ENCODE measurements at places on chromosomes 1 and 21.

DNA sequence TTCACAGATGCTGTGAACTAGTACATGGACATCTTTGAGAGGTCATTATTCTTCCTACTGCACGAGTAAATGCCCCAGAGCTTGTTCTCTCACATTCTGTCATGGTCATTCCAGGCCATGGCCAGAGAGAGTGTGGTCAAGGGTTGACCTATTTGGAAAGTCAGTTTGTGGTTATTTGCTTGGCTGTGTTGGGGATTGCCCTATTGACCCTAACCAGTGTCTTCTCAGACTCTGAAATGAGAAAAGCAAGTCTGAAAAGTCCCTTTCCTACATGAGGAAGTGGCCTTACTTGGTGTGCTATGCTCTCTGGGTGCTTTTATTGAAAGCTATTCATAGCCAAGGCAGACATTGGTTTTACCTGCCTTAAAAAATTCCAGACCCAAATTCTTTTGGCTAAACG lies 26.6 kb downstream of the CLIC6 start:
- no peak for DNase-seq

DNA sequence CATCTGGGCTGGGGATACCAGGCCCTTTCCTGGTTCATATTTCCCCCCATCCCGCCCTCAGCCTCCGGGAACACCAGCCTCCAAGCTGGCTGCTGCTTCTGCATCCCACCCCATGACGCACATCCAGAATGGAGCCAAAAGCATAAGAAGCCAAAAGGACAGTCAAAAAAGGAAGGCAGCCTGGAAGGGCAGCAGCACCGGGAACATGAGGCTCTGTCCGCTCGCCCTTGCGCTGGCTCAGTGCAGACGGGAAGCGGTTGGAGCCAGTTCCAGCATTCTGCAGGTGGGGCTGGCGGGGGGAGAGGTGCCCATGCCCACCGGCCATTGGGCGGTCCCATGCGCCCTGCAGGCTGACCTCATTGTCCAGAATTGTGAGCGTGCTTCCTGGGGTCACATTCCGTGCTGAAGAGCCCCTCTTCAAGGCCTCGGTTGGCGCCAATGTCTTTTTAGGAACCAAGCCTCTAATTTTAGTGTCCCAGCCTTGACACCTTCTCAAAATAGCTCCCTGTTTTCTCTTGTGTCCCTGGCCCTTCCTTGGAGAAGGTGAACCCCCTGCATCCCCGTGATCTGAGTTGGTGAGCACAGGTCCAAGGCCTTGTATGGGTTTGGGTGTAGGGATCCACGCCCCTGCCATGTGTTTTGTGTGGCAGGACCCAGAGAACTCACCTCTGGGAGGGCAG lies 28.4 kb upstream of the NPPB start:
- DNase-seq: no peak

GRCh38 chr1:32005522-32005921 lies 8.1 kb upstream of the KHDRBS1 start:
- no peak for DNase-seq

- DNase-seq: no peak
These were observed at the start of gene CHRM3 for GRCh38 chr1:239386453-239387303. TSS of gene CHRM3 (plus strand) at chr1:239386568. CDS start at chr1:239907452, 520,884 bp downstream.

GRCh38 chr1:20686883-20687725 lies 25.9 kb upstream of the DDOST start:
- no peak for DNase-seq

DNA sequence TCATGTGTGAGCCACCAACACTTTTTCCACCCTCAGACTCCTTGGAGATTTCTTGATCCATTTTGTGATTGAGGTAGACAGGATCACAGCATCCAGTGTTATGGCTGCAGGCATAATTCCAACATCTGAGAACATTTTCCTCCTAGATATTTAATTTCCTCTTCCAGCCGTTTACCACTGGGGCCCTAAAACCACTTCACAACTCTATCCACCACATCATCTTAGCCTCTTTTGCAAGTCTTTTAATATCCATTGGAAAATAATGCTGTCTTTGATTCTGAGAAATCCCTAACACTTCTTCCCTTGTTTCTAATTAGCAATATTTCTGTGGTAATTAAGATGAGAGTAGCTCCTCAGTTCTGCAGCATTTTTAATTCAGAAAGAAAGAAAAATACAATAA lies 190.1 kb downstream of the TNR start:
- DNase-seq: no peak

DNA sequence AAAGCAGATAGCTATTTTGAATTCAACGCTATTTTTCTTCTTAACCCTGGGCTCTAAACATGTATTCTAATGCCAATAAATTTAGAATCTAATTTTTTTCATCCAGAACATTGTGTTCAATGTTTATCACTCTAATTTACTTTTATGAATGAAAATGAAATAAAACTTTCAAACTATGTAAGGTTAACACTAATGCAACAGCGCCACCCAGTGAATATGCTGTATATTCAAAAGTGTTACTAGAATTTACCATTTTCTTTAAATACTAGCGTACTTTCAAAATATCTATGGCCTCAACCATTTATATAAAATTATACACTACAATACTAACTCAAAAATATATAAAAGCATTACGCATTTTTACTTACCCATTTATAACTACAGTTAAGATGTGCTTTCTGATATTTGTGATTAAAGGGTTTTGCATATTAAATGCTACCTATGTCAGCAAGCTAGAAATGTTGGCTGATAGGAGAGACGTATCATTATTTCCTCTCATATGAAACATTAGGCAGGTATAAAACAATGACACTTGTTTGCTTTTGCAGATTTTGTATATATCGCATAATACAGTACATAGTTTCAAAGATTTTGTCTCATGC lies 5.9 kb upstream of the NUF2 start:
- DNase-seq: no peak

GRCh38 chr1:111052246-111052645 lies 87.6 kb downstream of the DRAM2 start:
- DNase-seq: no peak

GRCh38 chr1:156025876-156026275 lies 5.1 kb upstream of the SSR2 start:
- DNase-seq: no peak

- no peak for DNase-seq
These were observed 40.5 kb downstream of the STPG1 start for GRCh38 chr1:24373044-24373443.

- no peak for DNase-seq
These were observed 273.9 kb upstream of the VAMP3 start for GRCh38 chr1:7497107-7497637.

DNA sequence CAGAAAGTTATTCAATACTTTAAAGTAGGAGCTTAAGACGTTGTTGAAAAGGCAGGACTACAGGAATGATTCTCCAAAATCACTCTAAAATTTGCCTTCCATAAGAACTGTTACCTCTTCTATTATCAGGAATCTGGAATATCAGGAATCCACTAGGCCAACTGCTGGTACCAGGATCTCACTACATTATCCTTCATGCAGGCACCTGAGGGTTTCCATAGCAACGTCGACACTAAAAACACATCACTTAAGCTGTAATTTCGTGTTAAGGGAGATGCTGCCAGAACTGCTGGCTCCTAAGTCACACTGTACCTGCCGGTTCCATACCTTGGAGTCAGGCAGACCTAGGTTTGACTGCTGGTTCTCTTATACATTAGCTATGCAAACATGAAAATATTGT lies 139.7 kb upstream of the C1orf87 start:
- DNase-seq: no peak

DNA sequence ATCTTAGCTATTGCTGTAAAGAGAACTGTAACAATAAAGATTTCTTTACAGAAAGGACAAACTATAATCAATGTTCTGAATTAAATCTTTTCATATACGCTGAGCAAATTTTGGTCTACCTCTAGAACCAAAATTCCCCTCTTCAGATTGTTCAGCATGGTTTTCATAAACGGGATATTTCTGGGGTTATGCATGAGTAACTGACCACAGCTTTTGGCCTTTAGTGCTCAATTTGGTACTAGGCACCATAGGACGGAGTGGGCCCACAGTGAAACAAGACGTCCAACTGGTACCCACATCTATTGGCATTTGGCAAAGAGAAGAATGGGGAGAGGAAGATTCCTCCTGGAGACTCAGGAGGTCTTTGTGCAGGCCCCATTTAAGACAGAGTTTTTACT lies 184.5 kb downstream of the TGFBR3 start:
- no peak for DNase-seq

- no peak for DNase-seq
These were observed 10.2 kb downstream of the TAS1R2 start for GRCh38 chr1:18849261-18849711.

GRCh38 chr1:246320286-246320685 lies 186.8 kb downstream of the SMYD3 start:
- DNase-seq: no peak

- no peak for DNase-seq
These were observed 20.5 kb downstream of the MIER1 start for GRCh38 chr1:66945316-66945715.

DNA sequence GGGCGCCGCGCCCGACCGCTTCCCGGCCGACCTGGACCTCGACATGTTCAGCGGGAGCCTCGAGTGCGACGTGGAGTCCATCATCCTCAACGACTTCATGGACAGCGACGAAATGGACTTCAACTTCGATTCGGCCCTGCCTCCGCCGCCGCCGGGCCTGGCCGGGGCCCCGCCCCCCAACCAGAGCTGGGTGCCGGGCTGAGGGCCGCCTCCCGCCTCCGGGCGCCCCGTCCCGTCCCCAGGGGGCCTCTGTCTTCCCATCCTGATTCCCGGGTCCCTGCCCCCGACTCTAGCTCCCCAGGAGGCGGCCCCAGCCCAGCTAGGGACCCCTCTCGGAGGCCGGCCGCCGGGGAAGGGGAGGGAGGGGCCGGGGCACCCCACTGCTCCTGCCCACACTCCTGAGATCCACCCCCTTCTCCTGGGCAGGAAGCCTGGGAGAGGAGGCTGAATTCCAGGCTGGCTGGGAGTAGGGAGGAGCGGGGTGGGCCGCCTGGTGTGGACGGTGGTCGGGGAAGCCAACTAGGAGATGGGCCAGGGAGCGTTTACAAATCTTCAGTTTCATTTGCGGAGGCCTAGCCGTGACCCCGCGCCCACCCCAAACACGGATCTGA lies 21.4 kb downstream of the FOXO6 start:
- no peak for DNase-seq

GRCh38 chr1:93331412-93331811 lies 14.3 kb upstream of the DR1 start:
- no peak for DNase-seq

- no peak for DNase-seq
These were observed 18.1 kb upstream of the SLC26A9 start for GRCh38 chr1:205961405-205961804.

- DNase-seq: no peak
These were observed 322.4 kb downstream of the SETD4 start for GRCh38 chr21:35737899-35738346.
